ENCODE measurements at places on chromosomes 13 and 19. TPM values are rescaled to one million over a fixed set of nuclear protein-coding genes. Genes with fewer than 3 reads are reported as not detected.

DNA sequence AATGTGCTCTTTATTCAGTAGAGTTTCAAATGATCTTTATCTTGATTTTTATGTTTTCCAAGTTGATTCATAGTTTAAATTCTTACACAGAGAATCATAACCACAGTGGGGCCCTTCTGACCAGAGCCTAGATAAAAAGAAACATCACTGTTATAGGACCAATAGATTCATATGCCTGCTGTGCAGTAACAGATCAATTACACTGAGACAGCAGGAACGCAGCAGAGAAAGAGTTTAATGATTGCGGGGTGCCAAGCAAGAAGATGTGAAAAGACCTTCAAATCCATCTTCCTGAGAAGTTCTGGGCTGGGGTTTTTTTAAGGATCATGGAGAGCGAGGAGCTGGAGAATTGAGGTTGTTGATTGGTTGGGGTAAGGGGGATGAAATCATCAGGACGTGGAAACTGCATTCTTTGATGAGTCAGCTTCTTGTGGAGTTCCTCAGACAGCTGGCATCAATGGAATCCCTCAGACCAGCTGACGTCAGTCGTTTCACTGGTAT lies 346.6 kb downstream of the TBC1D4 start:
- no peak for DNase-seq

- DNase-seq, result no peak
These were observed 71.6 kb downstream of the LATS2 start for GRCh38 chr13:20989656-20990321.

- DNase-seq, result peak; percentile 83
These were observed 21.0 kb downstream of the TNFSF9 start for GRCh38 chr19:6551607-6552450.

DNA sequence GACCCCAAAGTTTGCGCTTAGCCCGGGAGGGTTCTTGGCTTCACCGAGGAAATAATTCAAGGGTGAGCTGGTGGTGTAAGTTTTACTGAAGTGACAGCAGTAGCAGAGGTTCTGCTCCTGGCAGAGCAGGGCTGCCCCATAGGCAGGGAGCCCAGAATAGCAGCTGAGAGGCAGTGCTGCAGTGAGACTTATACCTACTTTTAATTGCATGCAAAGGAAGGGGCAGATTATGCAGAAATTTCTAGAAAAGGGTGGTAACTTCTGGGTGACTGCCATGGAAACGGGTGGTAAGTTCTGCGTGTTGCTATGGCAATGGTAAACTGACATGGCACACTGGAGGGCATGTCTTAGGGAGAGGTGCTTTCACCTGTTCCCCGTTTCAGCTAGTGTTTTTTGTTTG lies 17.5 kb upstream of the CAMSAP3 start:
- DNase-seq, result no peak

GRCh38 chr19:5078182-5078581 lies 109.3 kb downstream of the KDM4B start:
- no peak for DNase-seq

GRCh38 chr13:36154567-36155291 lies 23.5 kb upstream of the DCLK1 start:
- DNase-seq, result no peak

DNA sequence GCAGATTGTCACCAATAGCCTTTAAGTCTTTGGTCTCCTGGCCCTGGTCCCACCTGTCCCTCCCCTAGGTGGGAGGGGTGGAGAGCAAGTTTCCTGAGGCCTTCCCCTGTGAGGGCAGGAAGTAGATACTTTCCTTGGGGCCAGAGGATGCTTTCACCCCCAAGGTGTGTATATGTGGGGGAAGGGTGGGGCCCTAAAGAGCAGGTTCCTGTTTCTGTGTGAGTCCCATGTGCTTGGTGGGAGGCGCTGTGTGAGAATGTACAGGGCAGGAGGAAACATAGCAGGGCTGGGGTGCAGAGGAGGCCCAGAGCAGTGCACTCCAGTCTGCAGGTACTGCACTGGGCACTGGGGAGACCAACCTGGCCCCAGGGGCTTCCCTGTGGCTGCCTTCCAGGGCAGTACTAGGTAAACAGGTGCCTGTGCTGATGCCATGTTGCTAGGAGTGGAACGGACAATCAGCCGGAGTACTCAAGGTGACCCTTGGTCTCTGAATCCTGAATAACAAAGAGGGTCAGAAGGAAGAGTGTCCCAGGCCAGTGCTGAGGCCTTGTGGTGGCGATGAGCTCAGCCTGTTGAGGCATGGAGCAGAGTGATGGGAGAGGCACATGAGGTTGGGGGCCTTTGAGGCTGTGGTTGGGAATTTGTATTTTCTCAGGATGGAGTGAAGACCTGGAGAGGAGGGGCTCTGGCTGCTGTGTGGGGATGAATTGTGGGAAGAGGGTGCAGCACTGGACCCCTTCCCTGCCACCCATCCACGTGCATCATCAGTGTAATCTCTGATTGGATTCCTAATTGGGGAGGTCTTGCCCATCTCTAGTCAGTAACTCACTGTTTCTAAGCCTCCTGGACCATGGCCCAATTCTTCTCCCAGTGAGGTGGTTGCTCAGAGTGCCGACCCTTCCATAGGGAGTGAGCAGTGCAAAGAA lies 5.1 kb downstream of the EGLN2 start:
- DNase-seq, result no peak

- no peak for DNase-seq
These were observed 112.7 kb downstream of the KDM4B start for GRCh38 chr19:5081443-5082161.

GRCh38 chr19:13072188-13072908 lies 30.3 kb downstream of the LYL1 start:
- DNase-seq, result no peak

GRCh38 chr13:73657821-73658540 lies 476.2 kb downstream of the KLF12 start:
- no peak for DNase-seq

- no peak for DNase-seq
These were observed 11.6 kb upstream of the CEACAM3 start for GRCh38 chr19:41784743-41785142.

- DNase-seq, result no peak
These were observed 9.2 kb downstream of the SHD start for GRCh38 chr19:4288091-4288777.

- no peak for DNase-seq
These were observed 34.8 kb upstream of the C1QTNF9 start for GRCh38 chr13:24274452-24275021.

DNA sequence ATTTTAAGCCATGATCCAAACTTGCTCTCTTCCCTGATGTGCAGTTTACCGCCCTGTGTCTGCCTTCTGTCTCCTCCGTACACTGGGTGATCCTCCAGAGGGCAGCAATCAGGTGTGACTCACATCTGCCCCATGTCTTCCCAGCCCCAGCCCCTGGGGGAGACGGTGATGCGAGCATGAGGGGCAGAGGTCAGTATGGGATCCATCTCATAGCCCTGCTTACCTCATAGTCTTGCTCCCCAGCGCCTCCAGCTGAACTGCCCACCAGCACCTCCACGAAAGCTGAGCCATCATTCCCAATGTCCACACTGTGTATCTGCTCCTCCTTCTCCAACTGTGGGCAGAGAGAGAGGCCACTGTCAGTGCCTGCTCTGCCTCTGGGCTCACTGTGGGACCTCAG lies 14.6 kb downstream of the XRCC1 start:
- no peak for DNase-seq

- no peak for DNase-seq
These were observed 14.4 kb downstream of the FOXO1 start for GRCh38 chr13:40651866-40652587.

GRCh38 chr19:6767081-6767356 lies 216 bp downstream of the SH2D3A start:
- DNase-seq, result no peak

DNA sequence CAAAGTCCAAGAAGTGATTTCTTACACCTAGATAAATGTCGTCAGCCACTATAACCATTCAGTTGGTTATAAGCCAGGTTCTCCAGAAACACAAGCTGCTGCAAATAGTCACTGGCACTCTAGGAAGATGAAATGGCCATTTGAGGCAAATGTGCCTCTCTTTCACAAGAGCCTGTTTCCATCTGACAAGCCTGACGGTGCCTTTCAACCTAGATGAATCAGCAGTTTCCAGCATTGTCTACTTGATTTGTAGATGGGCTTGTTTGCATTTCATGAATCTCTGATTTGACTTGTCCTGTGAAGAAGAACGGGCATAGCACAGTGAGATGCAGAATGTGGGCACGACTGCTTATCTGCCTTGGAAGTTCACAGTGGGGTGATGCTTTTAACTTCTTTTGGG lies 327.2 kb downstream of the LMO7 start:
- DNase-seq, result no peak

- DNase-seq, result no peak
These were observed 10.8 kb downstream of the SUGP2 start for GRCh38 chr19:19022380-19022961.

GRCh38 chr19:18417250-18418028 lies 1.8 kb upstream of the SSBP4 start:
- peak; percentile 94 for DNase-seq

DNA sequence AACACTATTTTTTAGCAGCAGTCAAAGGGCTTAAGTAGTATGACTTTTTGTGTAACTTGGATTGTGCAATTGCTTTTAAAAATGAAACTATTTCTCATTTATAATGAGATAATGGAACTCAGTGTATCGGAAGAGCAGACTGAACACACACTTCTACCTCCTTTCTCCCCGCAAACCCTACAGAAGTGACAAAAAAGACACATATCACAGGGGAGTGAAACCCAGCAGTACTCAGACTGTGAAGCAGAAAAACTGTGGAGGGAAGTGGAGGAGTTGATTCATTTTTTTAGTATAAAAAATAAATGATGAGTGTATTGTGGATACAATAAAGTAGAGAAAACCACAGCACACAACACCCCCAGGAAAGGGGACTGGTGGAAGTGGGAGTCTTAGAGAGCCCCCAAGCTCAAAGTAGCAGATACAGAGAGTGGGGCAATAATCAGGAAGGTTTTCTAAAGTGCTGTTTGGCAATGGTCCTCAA lies 9.7 kb downstream of the LPAR6 start:
- DNase-seq, result no peak

GRCh38 chr19:15393963-15394362 lies 14.4 kb upstream of the AKAP8 start:
- no peak for DNase-seq

The SRRM5 gene
- 0.22 TPM for total RNA-seq

The TMPRSS9 gene
- not detected for total RNA-seq

The CAPS gene
- total RNA-seq, result 4.4 TPM

The FAM83E gene
- total RNA-seq, result 0.71 TPM

The HRC gene
- total RNA-seq, result 1.3 TPM

The GRIN2D gene
- total RNA-seq, result 0.48 TPM

The KCNJ14 gene
- 1.0 TPM for total RNA-seq

The C19orf81 gene
- total RNA-seq, result not detected

All from mesenteric fat pad (tissue), 1 donor.